ENCODE measurements at places on chromosomes 13 and 19. TPM values are rescaled to one million over a fixed set of nuclear protein-coding genes. Genes with fewer than 3 reads are reported as not detected.

DNA sequence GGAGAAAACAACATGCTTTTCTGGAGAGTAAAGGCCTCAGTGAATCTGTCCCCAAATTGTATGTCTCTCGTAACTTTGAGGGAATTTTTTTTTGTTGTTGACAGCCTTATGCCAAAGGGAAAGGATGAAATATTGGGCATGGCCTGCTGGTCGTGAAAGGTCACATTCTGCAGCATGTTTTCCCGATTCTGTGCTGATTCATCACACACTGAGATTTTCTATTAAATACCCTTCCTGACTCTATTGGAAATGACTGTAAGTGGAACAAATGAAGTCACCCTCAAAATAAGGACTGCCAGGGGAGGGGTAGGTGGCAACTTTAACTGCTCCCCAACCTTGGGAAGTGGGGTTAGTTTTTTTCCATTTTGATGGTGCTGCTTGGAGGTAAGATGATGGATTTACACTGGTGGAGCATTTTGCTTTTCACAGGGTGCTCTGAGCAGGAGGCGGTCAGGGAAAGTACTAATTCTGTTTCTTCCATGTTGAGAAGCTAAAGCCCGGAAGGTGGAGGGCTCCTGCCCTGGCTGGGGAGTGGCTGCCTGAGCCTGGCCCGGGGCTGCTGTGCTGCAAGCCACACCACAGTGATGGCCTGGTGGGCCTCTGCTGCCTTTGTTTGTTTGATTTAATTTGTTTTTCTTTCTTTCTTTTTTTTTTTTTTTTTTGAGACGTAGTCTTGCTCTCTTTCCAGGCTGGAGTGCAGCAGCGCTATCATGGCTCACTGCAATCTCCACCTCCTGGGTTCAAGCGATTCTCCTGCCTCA lies 116.8 kb upstream of the SPATA13 start:
- no peak for DNase-seq

- no peak for DNase-seq
These were observed 4.0 kb upstream of the PNMA8B start for GRCh38 chr19:46499692-46500091.

GRCh38 chr13:112940236-112940635 lies 28.8 kb upstream of the MCF2L start:
- DNase-seq, result no peak

- DNase-seq, result peak; percentile 89
These were observed at the start of gene ZNF700 for GRCh38 chr19:11924886-11925650. TSS of gene ZNF700 (plus strand) at chr19:11925107. CDS start at chr19:11925211, 104 bp downstream.

Gene MEF2B
- 0.68 TPM for total RNA-seq

Gene CASP14
- 2.2 TPM for total RNA-seq

Gene KLK2
- total RNA-seq, result not detected
